ENCODE measurements at places on chromosomes 7 and 10.

DNA sequence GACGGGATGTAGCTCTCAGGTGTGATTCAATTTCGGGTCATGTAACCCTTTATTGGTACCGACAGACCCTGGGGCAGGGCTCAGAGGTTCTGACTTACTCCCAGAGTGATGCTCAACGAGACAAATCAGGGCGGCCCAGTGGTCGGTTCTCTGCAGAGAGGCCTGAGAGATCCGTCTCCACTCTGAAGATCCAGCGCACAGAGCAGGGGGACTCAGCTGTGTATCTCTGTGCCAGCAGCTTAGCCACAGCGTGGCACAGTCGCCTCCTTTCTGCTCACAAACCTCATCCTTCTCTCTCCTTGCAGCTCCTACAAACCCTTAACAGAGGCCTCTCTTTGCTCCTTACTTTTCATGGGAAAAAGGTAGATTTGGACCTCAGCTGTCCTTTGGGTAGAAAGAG, 197.5 kb upstream of the PRSS58 start:
- DNase-seq = no peak

- DNase-seq = no peak
These were observed 80.0 kb downstream of the NRCAM start for GRCh38 chr7:108376206-108376605.

- DNase-seq = no peak
These were observed 46.5 kb upstream of the TNRC18 start for GRCh38 chr7:5470167-5470532.

GRCh38 chr7:98760201-98760651, 109.6 kb downstream of the TMEM130 start:
- DNase-seq = no peak
